NCI-H510A treated with DMSO at 0.1 percent for 48 hours (cell line): ENCODE measurements at places on chromosomes 11 and 22.

GRCh38 chr11:489610-490185 is 17.3 kb downstream of the RNH1 start:
- DNase-seq: no peak

DNA sequence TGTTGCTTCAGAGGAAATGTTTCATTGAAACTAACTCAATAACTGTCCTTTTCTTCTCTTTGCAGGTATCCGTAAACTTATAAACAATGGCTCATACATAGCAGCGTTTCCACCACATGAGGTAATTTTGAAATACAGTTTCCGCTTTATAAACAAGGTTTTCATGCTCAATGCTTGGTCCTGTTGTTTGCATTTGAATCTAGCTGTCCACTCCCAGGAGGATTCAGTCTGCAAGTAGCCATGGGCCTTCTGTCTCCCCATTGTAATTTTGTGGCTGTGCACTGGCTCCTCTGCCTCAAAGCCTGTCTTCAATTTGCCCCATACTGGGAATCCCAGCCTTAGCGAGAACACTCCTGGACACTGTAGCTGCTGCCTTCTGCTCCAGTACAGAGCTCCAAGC is 34.7 kb downstream of the MUC15 start:
- no peak for DNase-seq

DNA sequence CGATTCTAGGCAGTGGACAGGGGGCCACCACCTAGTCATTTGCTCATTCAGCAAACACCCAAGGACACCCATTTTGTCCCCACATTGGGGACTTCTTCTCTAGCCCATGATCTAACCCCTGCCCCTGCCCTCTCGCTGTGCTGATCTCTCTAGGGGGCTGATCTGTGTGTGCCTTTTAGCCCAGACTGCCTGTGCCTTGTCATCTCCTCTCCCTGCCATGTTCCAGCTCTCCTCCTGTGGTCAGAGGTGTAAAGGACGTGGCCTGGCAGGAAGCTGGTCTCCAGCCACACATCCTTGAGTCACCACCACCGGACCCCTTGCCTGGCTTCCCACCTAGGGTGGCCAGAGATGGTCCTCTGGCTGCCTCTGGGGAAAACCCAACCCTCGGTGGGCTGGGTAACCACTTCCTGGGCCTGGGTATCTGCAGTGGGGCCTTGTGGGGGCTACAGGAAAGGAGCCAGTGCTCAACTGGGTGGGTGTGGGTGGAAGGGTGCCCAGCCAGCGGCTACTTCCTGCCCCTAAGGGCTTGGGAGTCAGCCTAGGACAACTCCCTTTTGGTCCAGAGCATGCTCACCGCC is 1.3 kb downstream of the CTSW start:
- DNase-seq: no peak

GRCh38 chr22:18057568-18058209 is 20.1 kb upstream of the PEX26 start:
- DNase-seq: no peak

GRCh38 chr11:120261321-120261720 is 21.4 kb downstream of the POU2F3 start:
- DNase-seq: no peak

- no peak for DNase-seq
Observed at GRCh38 chr22:24230911-24231656, 13.8 kb downstream of the GGT5 start.

GRCh38 chr11:86606836-86607481 is 65.5 kb downstream of the ME3 start:
- DNase-seq: no peak

DNA sequence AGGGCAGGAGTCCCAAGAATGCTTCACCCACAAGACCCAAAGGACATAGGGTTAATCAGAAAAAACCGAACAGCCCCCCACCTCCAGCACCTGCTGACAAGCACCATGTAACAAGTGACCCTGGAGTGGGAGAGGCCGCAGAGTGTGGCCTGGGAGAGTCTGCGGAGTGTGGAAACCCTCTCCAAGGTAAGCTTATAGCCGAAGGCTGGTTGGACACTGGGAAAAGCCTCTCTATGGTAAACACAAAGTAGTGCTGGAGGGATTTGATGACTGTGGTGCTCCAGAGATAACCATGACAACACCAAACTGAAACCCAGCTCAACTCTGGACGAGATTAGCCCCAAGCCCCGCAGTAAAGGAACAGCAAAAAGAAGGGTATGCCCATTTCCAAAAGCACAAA is 19.2 kb downstream of the ASCL2 start:
- DNase-seq: no peak

DNA sequence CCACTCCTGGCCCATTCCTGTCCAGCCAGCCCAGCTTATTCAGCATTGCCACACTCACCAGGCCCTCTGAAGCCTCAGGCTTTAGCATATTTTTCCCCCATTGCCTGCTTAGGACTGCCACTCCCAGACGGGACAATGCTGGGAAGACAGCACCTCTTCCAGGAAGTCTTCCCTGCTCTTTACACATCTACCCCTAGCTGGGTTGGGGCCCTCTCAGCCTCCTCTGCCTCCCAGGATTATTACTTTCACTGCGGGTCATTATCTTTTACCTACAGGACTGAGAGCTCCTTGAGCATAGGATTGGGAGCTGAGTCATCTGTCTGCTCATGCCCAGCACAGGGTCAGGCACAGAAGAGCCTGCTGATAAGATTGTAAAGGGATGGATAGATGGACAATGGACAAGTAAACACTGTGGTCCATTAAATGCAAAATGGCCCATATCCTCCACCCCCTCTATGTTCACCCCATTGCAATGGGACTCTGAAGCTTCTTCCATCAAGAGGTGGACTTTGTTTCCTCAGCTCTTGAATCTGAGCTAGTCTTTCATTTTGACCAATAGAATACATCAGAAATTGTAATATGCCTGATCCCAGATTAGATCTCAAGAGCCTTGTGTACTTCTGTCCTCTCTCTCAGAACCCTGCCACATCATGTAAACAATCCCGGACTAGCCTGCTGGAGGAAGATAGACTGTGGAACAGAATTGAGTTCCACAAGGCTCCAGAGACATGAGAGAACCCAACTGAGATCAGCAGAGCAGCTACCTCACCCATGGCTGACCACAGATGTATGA is 32.0 kb upstream of the LRRC32 start:
- no peak for DNase-seq

DNA sequence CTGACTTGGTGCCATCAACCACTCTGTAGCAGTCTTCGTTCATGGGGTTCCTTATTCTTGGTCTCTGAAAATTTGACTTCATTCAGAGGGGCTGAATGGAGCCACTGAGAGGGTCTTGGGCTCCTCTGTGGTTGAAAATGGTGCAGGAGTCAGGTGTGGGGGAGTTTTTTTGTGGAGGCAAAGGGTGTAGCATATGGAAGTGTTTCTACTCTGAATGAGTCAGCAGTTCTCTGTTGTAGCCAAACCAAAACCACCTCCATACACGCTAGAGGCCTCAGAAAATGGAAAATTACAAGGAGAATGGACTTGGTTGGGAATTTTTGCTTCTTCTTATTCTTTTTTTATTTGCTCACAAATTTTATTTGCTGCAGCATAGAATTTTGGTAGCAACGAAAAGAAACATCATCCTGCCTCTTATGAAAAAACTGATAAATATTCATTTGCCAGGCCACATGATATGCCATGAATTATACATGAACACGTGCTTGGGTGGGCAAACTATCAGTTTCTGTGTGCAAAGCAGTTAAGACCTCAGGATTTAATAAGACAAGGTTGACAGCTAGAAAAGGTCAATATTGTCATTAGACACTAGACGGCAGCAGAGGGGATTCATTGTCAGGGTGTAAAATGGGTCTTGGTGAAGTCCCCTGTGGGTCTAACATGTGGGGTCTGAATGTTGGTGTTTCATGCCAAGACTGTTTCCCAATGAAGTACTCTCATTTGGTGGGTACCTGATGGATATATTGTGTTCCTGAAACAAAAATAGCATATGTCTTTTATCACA is 111.7 kb downstream of the MYO18B start:
- DNase-seq: no peak

DNA sequence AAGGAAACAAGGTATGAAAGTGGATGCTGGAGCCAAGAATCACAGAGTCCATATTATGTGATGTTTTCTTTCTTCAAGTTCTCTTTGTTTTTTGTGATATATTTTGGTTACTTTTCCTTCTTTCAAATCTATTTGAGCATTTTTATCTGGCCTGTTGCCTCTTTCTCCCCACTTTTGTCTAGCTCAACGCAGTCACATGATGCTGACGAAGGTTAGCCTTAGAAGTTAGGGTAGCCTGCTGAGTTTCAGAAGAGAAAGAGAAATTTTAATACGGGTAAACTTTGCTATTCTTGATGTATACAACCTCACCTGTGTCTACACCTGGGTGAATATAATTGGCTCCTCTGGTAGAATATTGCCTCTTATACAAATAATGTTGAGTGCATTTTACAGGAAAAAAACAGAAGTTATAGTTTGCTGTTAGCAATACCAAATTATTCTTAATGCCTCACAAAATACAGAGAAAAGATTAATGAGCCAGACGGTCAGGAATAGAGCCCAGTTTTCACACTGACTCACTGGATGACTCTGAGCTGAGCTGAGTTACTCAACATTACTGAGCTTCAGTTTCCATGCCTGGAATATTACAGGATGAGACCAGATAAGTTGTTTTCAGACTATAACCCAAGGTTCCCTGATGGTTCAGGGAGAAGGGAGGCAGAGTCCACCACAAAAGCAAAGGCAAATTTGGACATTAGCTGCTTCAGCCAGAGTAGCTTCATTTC is 161.6 kb upstream of the BDNF start:
- DNase-seq: no peak

DNA sequence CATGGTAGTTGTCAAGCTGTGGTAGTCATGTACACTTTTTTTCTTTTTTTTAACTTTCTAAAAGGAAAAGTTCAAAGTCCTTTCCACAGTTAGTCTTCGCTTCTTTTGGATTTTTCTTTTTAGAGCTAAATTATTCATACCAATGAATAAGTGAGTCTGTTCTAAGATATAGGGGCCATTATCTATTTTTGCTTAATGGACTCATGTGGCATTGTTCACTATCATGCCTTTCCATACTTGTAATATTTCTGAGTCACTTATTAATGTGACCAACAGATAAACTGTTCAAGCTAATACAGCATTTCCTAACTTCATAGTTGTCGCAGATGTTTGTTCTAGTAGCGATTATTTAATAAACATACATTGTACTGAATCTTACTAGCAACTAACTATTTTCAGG is 8.0 kb upstream of the B3GNT6 start:
- no peak for DNase-seq

GRCh38 chr22:32695451-32695891 is 106.0 kb upstream of the TIMP3 start:
- no peak for DNase-seq

GRCh38 chr11:102272047-102272824 is 45.0 kb upstream of the BIRC3 start:
- no peak for DNase-seq

GRCh38 chr11:84339796-84340195 is 1053.6 kb upstream of the CCDC90B start:
- no peak for DNase-seq
